ENCODE measurements at places on chromosomes 1 and 21. TPM values are rescaled to one million over a fixed set of nuclear protein-coding genes. Genes with fewer than 3 reads are reported as not detected.

- no peak overlapping the region for H3K27ac ChIP-seq
- no peaks in the 10 kb centered on the region for H3K36me3 ChIP-seq
- H3K4me1 ChIP-seq = peaks cover 17% of the 10 kb centered on the region
- no peak overlapping the region for H3K4me3 ChIP-seq
Measured at GRCh38 chr1:93775224-93775623, 93.6 kb upstream of the BCAR3 start.

Gene GUCA2A
- total RNA-seq = not detected

GRCh38 chr1:161261261-161262235, 3.0 kb downstream of the PCP4L1 start:
- H3K36me3 ChIP-seq = peaks cover 11% of the 10 kb centered on the region
- DNase-seq = no peak
- no peak overlapping the region for H3K4me3 ChIP-seq
- peaks cover 47% of the 10 kb centered on the region for H3K27me3 ChIP-seq

DNA sequence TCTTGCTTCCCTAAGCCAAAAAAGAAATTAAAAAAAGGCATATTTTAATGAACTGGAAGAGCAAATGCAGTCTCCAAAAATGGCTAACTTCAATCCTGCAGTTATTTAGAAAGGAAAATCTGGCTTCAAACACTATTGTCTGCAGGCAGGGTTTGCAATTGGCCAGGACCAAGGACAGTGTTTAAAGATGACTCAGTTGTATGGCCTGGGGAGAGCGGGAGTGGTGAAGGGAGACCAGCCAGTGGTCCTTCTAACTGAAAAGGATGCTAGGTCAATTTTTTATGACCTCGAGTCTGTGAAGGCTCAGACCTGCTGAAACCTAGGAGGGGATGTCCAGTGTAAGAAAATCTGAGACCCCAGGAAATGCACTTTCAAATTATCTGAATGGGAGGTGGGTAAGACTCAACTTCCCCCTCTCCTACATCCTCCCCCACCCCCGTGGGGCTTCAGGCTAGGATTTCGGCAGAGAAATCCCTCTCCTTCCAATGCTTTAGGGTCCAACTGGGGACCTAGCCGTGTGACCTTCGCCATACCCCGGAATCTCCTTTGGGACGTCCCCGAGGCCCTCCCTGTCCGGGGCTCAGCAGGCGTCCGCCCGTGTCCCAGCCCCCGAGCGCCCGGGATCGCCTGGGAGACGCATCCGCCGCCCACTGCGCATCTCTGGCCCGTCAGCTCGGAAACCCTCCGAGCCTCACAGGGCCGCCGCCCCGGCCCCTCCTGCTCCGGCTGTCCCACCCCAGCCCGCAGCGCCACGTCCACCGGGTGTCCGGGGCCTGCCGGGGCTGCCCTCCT, 602 bp upstream of the RIMKLA start:
- H3K4me1 ChIP-seq = peaks cover 2% of the 10 kb centered on the region
- DNase-seq = peak; percentile 8
- peaks cover 40% of the 10 kb centered on the region for H3K27me3 ChIP-seq

GRCh38 chr1:161282991-161283390, 24.4 kb downstream of the PCP4L1 start:
- DNase-seq = no peak
- H3K27me3 ChIP-seq = peaks cover 29% of the 10 kb centered on the region
- H3K4me3 ChIP-seq = no peak overlapping the region
- no peaks in the 10 kb centered on the region for H3K4me1 ChIP-seq
- H3K27ac ChIP-seq = no peak overlapping the region

GRCh38 chr1:189859385-189859977, 618.2 kb downstream of the BRINP3 start:
- no peaks in the 10 kb centered on the region for H3K27me3 ChIP-seq
- no peaks in the 10 kb centered on the region for H3K36me3 ChIP-seq
- H3K4me3 ChIP-seq = no peak overlapping the region

DNA sequence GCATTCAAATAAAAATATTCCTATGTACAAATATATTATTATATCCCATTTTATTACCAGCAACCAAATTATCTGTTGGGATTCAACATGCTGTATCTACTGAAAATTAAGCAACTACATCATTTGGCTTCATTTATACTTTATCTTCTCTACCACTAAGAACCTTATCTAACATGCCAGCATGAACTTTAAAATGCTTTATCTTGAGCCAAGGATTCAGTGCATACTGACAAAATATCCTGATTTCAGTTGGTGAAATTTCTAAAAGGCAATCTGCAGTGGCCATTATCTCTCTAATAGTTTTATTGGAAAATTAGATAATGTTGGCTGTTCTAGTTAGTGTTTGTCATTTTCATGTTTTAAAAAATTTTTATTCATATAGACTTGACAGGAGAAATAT, 1149.9 kb downstream of the KCNT2 start:
- no peak for DNase-seq
- no peaks in the 10 kb centered on the region for H3K4me1 ChIP-seq
- no peaks in the 10 kb centered on the region for H3K27me3 ChIP-seq
- H3K36me3 ChIP-seq = no peaks in the 10 kb centered on the region
- no peak overlapping the region for H3K27ac ChIP-seq

- no peak within 1 kb of the TSS for H3K4me3 ChIP-seq
- no peaks in the 10 kb centered on the region for H3K4me1 ChIP-seq
- no peak for DNase-seq
- no peak within 1 kb of the TSS for H3K27ac ChIP-seq
Measured at GRCh38 chr1:231161667-231162296, at the start of gene TRIM67. TRIM67 (plus strand) TSS chr1:231162058; CDS start chr1:231162970, 912 bp downstream.

DNA sequence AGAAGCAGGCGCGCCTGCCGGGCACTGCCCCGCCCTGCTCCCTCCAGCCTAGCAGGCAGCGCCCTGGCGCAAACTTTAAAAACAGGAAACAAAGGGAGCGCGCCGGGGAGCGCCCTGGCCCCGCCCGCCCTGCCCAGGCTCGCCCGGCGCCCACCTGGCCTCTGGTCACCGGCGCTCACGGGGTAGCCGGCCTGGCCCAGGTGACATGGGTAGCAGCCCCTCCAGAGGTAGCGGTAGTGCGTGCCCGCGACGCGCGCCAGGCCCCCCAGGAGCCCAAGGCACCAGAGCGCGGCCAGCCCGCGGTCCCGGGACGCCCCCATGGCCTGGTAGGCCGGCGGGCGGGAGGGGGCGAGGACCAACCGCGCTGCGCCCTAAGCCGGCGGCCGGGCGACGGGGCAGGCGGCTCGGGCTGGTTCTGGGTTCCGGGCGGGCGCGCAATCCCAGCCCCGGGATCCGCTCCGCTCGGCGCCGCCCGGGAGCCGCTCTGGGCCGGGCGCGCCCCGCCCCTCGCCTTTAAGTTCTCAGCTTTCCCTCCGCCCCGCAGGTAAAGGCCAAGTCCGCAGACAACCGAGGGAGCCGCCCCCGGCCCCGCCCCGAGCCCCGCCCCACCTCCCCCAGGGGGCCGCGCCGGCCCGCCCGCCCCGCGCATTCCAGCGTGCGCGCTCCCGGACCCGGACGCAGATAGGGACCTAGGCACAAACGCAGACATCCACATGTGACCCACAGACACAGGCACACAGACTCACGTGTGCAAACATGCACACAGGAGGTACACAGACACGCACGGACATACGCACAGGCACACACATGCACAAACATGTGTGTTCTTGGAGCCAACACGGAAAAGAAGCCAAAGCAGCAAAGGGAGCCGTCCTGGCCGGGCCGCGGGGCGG, 76.7 kb downstream of the ARHGEF16 start:
- H3K36me3 ChIP-seq = no peaks in the 10 kb centered on the region
- H3K27me3 ChIP-seq = peaks cover 3% of the 10 kb centered on the region
- peak overlapping the region; percentile 56 for H3K27ac ChIP-seq
- peak; percentile 72 for DNase-seq
- peaks cover 2% of the 10 kb centered on the region for H3K4me1 ChIP-seq
- H3K4me3 ChIP-seq = peak overlapping the region; percentile 74

Gene E2F2
- 17.2 TPM for total RNA-seq

GRCh38 chr1:171397851-171398469, 84.0 kb downstream of the FMO4 start:
- no peak overlapping the region for H3K27ac ChIP-seq
- no peaks in the 10 kb centered on the region for H3K27me3 ChIP-seq
- H3K36me3 ChIP-seq = no peaks in the 10 kb centered on the region
- no peak for DNase-seq

Gene KDF1
- total RNA-seq = not detected

Gene FNDC10
- 11.8 TPM for total RNA-seq

- H3K36me3 ChIP-seq = no peaks in the 10 kb centered on the region
- no peak overlapping the region for H3K4me3 ChIP-seq
- H3K27ac ChIP-seq = no peak overlapping the region
- no peaks in the 10 kb centered on the region for H3K27me3 ChIP-seq
- DNase-seq = no peak
Measured at GRCh38 chr1:238088560-238089290, 198.0 kb upstream of the ZP4 start.

- peaks cover 2% of the 10 kb centered on the region for H3K4me1 ChIP-seq
- H3K27ac ChIP-seq = no peak overlapping the region
- H3K36me3 ChIP-seq = no peaks in the 10 kb centered on the region
- no peak for DNase-seq
- no peak overlapping the region for H3K4me3 ChIP-seq
- H3K27me3 ChIP-seq = peaks cover 2% of the 10 kb centered on the region
Measured at GRCh38 chr1:48200166-48200900, 22.2 kb upstream of the SLC5A9 start.

GRCh38 chr1:12518931-12519692, 98.9 kb downstream of the DHRS3 start:
- H3K4me3 ChIP-seq = peak overlapping the region; percentile 22
- H3K27me3 ChIP-seq = no peaks in the 10 kb centered on the region
- H3K4me1 ChIP-seq = peaks cover 32% of the 10 kb centered on the region
- DNase-seq = no peak

DNA sequence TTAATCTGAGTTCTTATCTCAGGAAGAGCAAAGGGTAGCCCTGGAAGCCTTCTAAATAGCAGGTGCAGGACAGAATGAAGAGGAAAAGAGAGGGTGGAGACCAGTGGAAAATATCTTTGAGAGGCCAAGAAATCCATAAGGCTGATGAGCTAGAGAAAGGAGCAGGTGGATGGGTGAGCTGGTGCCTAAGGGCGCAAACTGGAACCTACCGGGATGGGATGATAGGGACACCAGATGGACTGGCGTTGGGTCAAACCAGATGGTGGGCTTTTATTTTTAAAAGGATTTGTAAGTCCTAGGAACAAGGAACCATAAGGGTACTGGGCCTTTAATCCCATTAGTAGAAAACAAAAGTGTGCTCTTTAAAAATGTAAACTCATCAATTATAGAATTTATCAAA, 59.7 kb downstream of the RGL1 start:
- no peak overlapping the region for H3K27ac ChIP-seq
- H3K36me3 ChIP-seq = no peaks in the 10 kb centered on the region
- no peak for DNase-seq
- H3K27me3 ChIP-seq = no peaks in the 10 kb centered on the region
- H3K4me1 ChIP-seq = no peaks in the 10 kb centered on the region

DNA sequence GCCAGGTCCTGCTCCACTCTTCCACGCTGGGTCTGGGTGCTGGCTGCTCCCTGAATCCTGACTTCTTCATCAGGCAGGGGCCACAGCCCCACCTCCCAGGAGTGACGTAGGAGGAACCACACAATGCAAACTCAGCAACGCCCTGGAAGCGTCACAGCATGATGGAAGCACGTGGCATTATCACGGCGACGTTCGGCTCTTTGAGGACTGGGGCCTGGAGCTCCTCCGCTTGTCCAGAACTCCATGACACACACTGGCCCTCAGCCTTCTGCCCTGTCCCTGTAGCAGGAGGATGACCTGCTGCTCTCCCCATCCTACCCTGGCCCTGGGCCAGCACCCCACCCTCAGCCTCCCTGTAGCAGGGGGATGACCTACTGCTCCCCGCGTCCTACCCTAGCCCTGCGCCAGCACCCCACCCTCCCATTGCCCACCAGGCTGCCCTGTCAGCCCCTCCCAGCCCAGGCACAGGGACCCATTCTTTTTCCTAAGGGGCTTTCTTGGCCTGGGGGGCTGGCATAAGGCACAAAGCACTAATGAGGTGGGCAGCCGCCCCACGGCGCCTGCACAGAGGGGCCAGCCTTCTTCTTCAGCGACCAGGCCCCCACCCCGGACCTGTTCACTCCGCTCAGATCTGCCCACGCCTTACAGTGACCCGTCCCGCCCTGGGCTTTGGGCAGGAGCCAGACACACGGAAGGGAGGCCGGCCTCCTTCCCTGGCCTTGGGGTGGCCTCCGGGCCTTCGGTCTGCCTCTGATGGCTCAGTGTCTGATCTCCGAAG, 65.7 kb downstream of the DHRS3 start:
- no peak overlapping the region for H3K27ac ChIP-seq
- H3K4me3 ChIP-seq = no peak overlapping the region
- H3K27me3 ChIP-seq = no peaks in the 10 kb centered on the region
- no peak for DNase-seq
- peaks cover 9% of the 10 kb centered on the region for H3K4me1 ChIP-seq

DNA sequence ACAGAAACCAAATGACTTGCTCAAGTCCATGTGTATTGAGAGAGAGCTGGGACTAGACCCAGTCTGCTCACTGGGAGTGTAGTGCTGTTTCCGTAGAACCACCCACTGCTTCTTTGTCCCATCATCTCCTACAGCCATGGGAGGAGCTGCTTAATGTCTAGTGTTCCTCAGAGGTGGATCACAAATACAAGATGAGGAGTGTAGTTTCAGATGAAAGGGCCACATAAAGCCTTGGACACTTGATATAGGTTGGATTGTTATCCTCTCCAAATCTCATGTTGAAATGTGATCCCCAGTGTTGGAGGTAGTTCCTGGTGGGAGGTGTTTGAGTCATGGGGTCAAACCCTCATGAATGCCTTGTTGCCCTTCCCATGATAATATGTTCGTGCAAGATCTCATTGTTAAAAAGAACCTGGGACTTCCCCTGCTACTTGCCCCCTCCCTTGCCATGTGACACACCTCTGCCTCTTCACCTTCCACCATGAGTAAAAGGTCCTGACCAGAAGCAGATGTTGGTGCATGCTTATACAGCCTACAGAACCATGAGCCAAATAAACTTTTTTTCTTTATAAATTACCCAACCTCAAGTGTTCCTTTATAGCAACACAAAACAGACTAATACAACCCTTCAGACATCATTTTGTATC, 127.5 kb upstream of the DNAH14 start:
- H3K27me3 ChIP-seq = no peaks in the 10 kb centered on the region
- H3K4me3 ChIP-seq = no peak overlapping the region
- DNase-seq = no peak

GRCh38 chr1:183870351-183871077, 65.6 kb downstream of the RGL1 start:
- no peak overlapping the region for H3K27ac ChIP-seq
- DNase-seq = no peak
- H3K4me3 ChIP-seq = no peak overlapping the region
- H3K4me1 ChIP-seq = peaks cover 5% of the 10 kb centered on the region

DNA sequence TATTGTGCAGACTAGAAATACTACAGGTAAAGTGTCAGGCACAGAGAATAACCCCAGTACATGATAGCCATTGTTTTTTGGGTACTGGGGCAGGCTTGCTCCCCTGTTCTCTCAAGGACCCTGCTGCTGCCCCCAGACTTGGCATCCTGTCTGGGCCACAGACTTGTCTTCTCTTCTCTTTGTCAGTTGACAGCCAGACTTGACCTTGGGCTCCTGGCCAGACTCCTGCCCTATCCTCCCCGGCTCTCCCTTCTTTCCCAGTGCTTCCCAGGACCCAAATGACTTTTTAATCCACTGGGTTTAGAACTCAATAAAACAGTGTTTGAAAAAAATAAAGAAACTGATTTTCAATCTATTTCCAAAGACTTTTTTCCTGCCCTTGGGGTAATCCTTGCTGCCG, 43.2 kb downstream of the ZSCAN20 start:
- H3K27ac ChIP-seq = no peak overlapping the region
- no peak overlapping the region for H3K4me3 ChIP-seq
- no peaks in the 10 kb centered on the region for H3K36me3 ChIP-seq
- H3K4me1 ChIP-seq = no peaks in the 10 kb centered on the region
- no peaks in the 10 kb centered on the region for H3K27me3 ChIP-seq

GRCh38 chr1:24415910-24416665, 486 bp downstream of the NIPAL3 start:
- peaks cover 47% of the 10 kb centered on the region for H3K4me1 ChIP-seq
- DNase-seq = no peak
- H3K27me3 ChIP-seq = no peaks in the 10 kb centered on the region

Data from activated T-helper 2 cell treated with anti-CD3 and anti-CD28 coated beads, Interferon-gamma antibody, Interleukin-2, Interleukin-4, amounts not matched to agents 10 μg/mL and 5 μg/mL and 100 μg/mL, durations not matched to agents 14 hours and 24 hours and 36 hours (primary cell).